ENCODE measurements at places on chromosomes 5 and 9.

DNA sequence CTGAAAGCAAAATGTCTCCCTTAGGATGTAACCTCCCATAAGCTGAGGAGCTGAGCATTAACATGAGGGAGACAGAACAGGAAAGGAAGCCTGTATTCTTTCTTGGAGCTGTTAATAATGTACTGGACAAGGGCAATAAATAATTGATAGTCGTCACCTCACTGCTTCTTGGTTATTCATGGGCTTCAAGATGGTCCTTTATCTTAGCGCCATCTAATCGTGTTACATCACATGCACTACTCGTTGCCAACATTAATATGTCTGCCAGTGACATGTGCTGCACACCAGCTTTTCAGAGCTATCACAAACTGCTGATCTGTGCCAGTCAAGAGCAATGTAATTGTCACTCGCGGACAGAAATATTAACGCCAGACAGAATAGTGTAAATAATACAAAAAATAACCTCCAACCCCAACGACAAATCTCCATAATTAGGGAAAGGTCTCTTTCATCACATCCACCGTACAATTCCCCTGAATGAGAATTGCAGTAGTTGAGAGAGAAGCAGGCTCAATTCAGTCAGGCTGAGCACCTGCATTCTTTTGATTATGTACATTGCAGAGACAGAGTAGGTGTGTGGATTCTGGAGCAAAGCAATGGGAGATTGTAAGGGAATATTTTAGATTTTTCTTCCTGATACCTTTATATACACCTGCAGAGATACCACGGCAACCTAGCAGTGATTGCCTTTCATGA is 267.1 kb downstream of the SPATA31D1 start:
- no peaks in the 10 kb centered on the region for H3K36me3 ChIP-seq
- H3K4me3 ChIP-seq = no peak overlapping the region
- DNase-seq = no peak
- H3K27ac ChIP-seq = no peak overlapping the region

GRCh38 chr5:179839328-179840256 is 18.9 kb downstream of the SQSTM1 start:
- DNase-seq = no peak
- no peak overlapping the region for H3K4me3 ChIP-seq
- peaks cover 47% of the 10 kb centered on the region for H3K36me3 ChIP-seq
- H3K27me3 ChIP-seq = no peaks in the 10 kb centered on the region

DNA sequence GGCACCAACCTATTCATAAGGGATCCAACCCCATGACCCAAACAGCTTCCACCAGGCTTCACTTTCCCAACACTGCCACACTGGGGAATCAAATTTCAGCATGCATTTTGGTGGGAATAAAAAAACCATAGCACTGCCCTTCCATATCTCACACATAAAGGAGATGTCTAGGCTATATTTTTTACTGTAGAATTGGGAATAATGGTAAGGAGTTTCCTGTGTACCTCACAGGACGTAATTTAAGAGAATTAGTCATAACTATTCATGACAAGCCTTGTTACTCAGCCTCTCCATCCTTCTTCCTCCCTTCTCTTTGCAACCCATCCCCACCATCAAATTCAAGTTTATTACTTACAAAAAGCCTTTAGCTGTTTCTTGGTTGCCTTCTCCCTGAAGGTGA is 352.1 kb downstream of the MLLT3 start:
- H3K27me3 ChIP-seq = no peaks in the 10 kb centered on the region
- no peak overlapping the region for H3K27ac ChIP-seq
- no peaks in the 10 kb centered on the region for H3K36me3 ChIP-seq
- DNase-seq = no peak

- peaks cover 26% of the 10 kb centered on the region for H3K36me3 ChIP-seq
- no peak overlapping the region for H3K4me3 ChIP-seq
- H3K27me3 ChIP-seq = no peaks in the 10 kb centered on the region
- peak overlapping the region; percentile 21 for H3K27ac ChIP-seq
- no peak for DNase-seq
Observed at GRCh38 chr5:142007237-142007544, 5.6 kb downstream of the GNPDA1 start.

GRCh38 chr9:82567953-82568352 is 495.0 kb downstream of the RASEF start:
- H3K4me3 ChIP-seq = no peak overlapping the region
- no peak for DNase-seq
- H3K36me3 ChIP-seq = no peaks in the 10 kb centered on the region
- no peak overlapping the region for H3K27ac ChIP-seq
- H3K27me3 ChIP-seq = no peaks in the 10 kb centered on the region

- peaks cover 23% of the 10 kb centered on the region for H3K36me3 ChIP-seq
- H3K27me3 ChIP-seq = no peaks in the 10 kb centered on the region
- no peaks in the 10 kb centered on the region for H3K4me1 ChIP-seq
- no peak overlapping the region for H3K27ac ChIP-seq
Observed at GRCh38 chr5:55327281-55327680, 19.5 kb downstream of the MTREX start.
